ENCODE measurements at places on chromosomes 1 and 21.

GRCh38 chr1:192559115-192560006 lies 16.2 kb upstream of the RGS1 start:
- DNase-seq: peak; percentile 98

DNA sequence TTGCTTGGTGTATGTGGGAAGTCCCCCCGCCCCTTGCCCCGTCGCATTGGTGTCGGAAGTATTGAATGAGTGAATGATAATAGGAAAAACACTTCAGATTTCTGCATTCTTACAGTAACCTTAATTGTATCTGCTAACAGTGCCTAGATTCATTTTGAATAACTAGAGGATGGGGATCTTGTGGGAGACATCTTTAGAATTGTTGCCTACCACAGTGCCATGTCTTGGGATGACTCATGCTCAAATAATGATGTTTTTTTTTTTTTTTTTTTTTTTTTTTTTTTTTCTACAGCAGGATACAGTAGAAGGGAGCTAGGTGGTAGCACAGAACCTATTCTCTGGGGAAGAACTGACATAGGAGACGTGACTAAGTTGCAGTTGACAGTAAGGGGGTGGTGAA lies 237.9 kb downstream of the USP25 start:
- peak; percentile 45 for DNase-seq

GRCh38 chr1:215825056-215825455 lies 258.0 kb downstream of the KCTD3 start:
- peak; percentile 28 for DNase-seq

GRCh38 chr1:170071378-170071777 lies 3.1 kb downstream of the KIFAP3 start:
- DNase-seq: no peak

- DNase-seq: no peak
These were observed 413.3 kb upstream of the ZRANB2 start for GRCh38 chr1:71494163-71494562.

GRCh38 chr1:170075186-170075585 lies 691 bp upstream of the KIFAP3 start:
- no peak for DNase-seq

- DNase-seq: no peak
These were observed 10.7 kb upstream of the OR2T34 start for GRCh38 chr1:248585266-248585665.

- DNase-seq: no peak
These were observed 19.6 kb downstream of the MTHFR start for GRCh38 chr1:11786168-11786567.

DNA sequence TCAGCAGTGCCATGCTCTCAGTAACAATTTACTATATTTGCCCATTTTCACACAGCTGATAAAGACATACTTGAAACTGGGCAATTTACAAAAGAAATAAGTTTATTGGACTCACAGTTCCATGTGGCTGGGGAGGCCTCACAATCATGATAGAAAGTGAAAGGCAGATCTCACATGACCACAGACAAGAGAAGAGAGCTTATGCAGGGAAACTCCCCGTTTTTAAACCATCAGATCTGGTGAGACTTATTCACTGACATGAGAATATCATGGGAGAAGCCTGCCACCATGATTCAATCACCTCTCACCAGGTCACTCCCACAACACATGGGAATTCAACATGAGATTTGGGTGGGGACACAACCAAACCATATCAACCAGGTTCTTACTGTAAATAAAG lies 112.1 kb upstream of the C1orf87 start:
- DNase-seq: no peak

- peak; percentile 67 for DNase-seq
These were observed 90.5 kb downstream of the EDEM3 start for GRCh38 chr1:184664042-184664660.

- DNase-seq: no peak
These were observed 17.9 kb downstream of the FOXO6 start for GRCh38 chr1:41378999-41379737.

DNA sequence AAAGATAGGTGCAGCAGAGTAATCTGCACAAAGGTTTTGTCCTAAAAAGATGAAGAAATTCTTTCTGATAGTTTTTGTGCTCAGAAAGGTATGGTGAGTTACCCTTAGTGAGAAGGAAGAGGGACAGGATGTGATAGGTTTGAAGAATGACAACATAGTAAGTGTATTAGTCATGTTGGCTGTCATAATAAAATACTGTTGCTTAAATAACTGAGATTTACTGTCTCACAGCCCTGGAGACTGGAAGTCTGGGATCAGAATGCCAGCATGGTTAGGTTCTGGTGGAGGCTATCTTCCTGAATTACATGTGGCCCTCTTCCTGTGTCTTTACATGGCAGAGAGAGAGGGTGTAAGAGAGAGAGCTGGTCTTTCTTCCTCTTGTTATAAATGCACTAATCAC lies 965.2 kb downstream of the TTLL7 start:
- DNase-seq: peak; percentile 69

DNA sequence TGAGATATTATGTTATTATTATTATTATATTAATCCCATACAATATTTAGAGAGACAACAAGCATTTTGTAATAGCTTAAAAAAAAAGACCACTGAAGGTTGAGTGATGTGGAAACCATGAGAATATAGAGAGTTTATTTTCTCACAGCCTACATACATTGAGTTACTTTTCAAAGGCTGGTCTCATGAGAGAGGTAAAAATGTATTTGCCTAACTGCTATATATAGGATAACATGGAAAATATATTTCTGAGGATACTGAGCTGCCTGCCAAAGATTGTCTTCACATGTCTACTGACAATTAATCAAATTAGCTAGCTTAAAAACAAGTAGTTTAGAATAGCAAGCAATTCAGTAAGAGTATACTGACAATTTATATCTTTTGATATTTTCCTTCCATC lies 192.2 kb upstream of the NRIP1 start:
- no peak for DNase-seq

DNA sequence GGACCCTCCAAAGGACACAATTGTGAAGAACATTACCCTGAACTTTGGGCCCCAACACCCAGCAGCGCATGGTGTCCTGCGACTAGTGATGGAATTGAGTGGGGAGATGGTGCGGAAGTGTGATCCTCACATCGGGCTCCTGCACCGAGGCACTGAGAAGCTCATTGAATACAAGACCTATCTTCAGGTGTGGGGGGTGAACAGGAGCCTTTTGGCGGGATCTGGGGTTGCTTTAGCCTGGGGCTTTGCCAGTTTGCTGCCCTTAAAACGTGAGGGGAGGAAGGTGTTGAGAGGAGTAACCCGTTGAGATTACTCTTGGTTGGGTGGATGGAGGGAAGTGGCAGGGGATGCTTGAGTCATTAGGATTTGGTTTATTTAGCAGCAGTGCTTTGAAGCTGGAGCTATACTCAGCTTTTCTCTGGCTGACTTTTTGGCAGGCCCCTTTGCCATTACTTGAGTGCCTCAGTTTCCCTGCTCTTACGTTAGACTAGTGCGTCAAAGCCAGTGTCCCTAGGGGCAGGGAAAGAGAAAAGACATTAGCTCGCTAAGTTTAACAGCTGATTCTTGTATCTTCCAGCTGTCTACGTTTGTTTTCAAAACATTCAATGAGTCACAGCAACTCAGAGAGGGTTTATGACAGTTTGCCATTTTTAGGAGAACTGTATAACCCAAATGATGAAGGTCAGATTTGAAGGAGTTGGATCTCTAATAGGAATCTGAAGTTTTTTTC lies 4.4 kb downstream of the NDUFS2 start:
- no peak for DNase-seq

- DNase-seq: no peak
These were observed 546 bp downstream of the POU2F1 start for GRCh38 chr1:167221126-167221737.

DNA sequence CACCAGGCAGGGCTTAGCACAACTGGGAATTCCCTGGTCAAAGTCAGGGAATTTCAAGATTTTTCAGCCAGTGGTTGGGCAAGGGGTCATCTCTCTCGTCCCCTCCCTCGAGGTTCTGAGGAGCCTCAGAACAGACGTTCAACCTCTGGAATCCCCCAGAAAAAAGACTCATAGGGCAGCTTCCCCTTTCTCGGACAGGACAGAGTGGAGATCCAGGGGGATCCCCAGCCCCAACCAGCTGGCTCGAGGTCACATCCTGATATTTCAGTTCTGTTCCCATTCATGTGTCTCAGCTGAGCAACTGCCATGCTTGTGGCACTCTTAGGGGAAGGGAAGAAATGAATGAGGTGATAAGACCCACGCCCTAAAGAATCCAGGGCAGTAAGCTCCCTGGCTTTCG lies 4.9 kb upstream of the LAD1 start:
- no peak for DNase-seq

- DNase-seq: no peak
These were observed 153.2 kb downstream of the NTNG1 start for GRCh38 chr1:107293901-107294613.

- no peak for DNase-seq
These were observed 129.3 kb downstream of the PRDM2 start for GRCh38 chr1:13829152-13829769.

GRCh38 chr21:15667010-15667409 lies 62.8 kb upstream of the USP25 start:
- DNase-seq: peak; percentile 83

- DNase-seq: no peak
These were observed 14.4 kb upstream of the BARHL2 start for GRCh38 chr1:90731382-90732050.

DNA sequence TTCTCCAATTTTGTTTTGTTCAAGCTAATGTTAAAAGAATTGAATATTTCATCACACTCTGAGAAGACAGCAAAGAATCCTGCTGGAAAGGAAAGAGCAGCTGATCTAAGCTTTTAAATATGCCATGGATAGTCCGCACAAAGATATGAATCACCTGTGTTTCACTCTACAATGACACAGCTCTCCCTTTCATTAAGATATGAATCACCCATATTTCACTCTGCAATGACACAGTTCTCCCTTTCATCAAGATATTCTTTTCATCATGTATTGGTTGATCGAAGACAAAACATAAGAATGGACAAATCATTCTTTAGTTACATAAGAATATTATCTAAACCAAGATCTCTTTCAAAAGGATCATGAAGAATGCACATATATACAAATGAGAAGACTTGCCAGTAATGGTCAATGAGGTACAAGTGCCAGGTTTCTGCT lies 367.3 kb downstream of the SMYD3 start:
- DNase-seq: peak; percentile 94

DNA sequence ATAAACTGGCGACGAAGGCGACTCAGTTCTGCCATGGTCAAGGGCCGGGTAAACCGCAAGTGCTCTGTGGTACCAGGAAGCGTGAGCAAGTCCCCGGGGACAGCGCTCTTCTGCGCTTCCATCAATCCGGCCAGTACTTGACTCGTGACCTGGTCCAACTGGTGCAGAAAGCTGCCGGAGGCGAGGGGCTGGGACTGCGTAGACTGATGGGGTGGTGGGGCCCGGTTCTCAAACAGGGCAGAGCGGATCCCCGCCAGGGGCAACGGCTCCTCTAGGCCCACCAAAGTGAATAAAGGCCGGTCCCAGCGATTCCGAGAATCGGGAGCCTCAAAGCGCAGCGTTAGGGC lies 852 bp downstream of the KTI12 start:
- DNase-seq: peak; percentile 22

- peak; percentile 65 for DNase-seq
These were observed 849.8 kb downstream of the USP25 start for GRCh38 chr21:16579538-16579937.

- no peak for DNase-seq
These were observed 16.0 kb downstream of the ENO1 start for GRCh38 chr1:8862528-8862927.

DNA sequence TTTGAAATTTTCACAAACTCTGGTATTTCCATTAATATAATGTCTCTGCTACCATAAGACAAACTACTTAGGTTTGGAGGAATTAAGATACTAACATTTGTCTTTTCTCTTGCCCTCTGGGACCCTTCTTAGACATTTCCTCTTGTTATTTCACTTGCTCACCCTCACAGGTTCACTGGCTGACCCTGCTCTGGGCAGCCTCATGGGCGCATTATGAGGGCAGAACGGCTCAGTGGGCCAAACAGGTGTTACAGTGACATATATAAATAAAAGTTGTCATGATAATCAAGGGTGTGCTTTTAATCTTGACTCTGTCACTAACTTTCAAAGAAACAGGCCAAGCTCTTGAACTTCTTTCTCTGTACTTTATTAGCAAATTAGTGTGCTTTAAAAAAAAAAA lies 46.5 kb downstream of the ZNHIT6 start:
- DNase-seq: no peak

GRCh38 chr1:43313771-43314170 lies 13.0 kb downstream of the TIE1 start:
- no peak for DNase-seq

DNA sequence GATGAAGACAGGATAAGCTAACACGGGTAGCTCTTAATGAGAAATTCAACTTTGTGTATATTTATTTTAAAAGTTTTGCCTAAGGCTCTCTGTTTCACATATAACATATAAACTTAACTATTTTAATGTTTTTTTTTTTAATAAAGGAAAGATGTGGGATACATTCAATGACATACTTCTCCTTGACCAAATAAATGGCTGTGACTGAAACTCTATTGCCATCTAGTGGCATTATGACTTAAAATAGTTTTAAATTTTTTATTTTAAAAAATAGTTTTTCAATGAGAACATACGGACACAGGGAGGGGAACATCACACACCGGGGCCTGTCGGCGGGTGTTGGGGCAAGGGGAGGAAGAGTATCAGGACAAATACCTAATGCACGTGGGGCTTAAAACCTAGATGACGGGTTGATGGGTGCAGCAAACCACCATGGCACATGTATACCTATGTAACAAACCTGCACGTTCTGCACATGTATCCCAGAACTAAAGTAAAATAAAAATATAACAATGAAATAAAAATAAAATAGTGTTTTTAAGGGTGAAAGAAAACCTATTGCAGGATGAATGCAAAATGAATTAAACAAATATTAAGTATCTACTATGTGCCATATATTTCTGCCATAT lies 83.4 kb downstream of the LYST start:
- peak; percentile 72 for DNase-seq

DNA sequence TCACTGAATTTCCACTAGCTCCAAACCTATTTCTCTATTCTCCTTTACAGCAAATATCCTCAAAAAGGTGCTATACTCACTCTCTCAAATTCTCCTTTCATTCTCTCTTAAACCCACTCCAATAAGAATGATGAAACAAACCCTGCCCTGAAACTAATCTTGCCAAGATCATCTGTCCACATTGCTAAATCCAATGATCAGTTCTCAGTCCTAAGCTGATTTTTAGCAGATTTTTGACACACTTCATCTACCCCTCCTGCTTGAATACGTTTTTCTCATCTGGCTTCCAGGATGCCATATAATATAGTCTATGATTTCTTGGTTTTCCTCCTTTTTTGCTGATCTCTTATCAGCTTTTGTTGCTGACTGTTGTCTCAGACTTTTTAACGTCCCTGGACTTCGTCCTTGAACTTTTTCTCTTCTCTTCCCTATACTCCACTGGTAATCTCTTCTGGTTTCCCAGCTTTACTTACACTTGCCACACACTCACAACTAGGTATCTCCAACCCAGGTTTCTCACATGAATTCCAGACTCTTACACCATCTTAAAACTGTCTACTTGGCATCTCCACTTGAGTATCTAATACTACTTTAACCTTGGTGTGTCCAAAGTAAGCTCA lies 35.3 kb downstream of the RERE start:
- no peak for DNase-seq

GRCh38 chr1:203006948-203007871 lies at the start of gene TMEM183A:
TSS of gene TMEM183A (plus strand) at chr1:203007374. CDS start at chr1:203007466, 92 bp downstream.
- DNase-seq: peak; percentile 98

- no peak for DNase-seq
These were observed 382.0 kb upstream of the PROX1 start for GRCh38 chr1:213605732-213606131.

- DNase-seq: peak; percentile 19
These were observed 34.4 kb downstream of the MRPL39 start for GRCh38 chr21:25572861-25573310.

Data from fibroblast of upper back skin (primary cell).